ENCODE measurements at places on chromosomes 12 and 14.
A peak's percentile ranks its signal among the peaks of the same experiment; 100 is the strongest.

DNA sequence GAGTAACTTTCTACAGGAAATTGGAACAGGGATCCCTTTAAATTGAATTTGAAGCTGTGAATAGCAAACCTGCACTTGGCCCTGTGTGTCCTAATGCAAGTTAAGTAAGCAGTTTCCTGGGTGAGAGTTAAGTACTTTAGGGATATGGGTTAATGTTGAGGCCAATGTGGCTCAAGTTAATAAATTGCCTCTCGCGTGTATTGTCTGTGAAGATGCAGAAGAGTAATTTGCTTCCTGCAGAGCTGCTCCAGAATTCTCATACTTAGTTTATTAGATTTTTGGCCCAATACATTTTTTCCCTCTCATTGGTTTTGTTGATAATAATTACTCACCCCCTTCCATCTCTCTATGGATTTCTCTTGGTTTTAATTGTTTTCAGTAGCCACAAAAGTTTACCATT lies 86.5 kb downstream of the SLC25A47 start:
- no peaks in the 10 kb centered on the region for H3K27me3 ChIP-seq
- H3K27ac ChIP-seq: no peak overlapping the region
- H3K36me3 ChIP-seq: peaks cover 5% of the 10 kb centered on the region
- peaks cover 18% of the 10 kb centered on the region for H3K4me1 ChIP-seq

DNA sequence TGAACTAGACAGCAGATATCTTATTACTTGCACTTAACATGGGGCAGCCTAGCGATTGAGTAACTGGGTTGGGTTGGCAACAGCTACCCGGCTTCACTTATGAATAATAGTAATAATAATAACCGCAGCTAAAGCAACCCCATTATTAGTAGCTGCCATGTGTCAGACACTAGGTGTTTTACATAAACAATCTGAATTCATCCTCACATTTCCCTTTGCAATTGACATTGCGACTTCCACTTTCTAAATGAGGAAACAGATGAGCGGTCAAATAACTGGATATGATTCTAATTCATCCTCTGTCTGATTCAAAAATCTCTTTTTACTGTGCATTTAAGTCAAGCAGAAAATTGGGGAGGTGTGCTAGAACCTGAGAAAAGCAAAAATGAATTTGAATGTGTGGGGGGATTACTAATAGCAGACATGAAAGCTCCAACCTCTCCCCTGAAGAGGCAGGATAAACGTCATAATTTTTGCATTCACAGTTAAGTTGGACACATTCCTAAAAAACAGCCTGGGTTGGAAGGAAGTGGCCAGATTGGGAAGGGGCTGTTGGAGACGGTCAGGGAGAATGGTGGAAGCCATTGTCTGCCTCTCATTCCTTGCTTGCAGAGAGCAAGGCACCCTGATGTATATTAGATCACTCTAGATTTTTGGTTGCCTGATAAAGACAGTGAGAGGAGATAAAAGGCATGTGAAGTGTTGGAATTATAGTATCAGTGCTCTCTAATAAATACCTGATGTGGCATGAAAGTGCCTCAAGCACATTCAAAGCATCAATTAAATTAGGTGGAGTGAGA lies 13.1 kb downstream of the EMP1 start:
- H3K4me3 ChIP-seq: peak overlapping the region; percentile 63
- H3K27me3 ChIP-seq: no peaks in the 10 kb centered on the region
- peaks cover 74% of the 10 kb centered on the region for H3K4me1 ChIP-seq

DNA sequence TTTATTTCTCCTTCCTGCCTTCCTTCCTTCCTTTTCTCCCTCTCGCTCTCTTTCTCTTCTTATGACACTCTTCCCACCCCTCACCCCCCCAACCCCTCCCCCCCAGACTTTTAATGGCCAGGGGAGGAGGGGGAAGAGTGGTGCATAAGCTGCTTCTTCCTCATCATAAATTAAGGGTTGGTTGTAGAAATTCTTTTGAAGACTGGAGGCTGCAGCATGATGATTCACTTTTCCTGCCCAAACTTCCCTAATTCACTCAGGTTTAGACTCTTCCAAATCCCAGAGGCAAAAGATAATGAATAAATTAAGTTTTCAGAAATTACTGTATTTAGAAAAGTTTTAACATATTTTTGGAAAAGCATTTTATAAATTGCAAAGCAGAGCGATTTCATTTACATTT lies 58.2 kb downstream of the GRIP1 start:
- peaks cover 15% of the 10 kb centered on the region for H3K4me1 ChIP-seq
- no peak overlapping the region for H3K27ac ChIP-seq
- no peaks in the 10 kb centered on the region for H3K27me3 ChIP-seq
- no peaks in the 10 kb centered on the region for H3K36me3 ChIP-seq
- no peak overlapping the region for H3K4me3 ChIP-seq

DNA sequence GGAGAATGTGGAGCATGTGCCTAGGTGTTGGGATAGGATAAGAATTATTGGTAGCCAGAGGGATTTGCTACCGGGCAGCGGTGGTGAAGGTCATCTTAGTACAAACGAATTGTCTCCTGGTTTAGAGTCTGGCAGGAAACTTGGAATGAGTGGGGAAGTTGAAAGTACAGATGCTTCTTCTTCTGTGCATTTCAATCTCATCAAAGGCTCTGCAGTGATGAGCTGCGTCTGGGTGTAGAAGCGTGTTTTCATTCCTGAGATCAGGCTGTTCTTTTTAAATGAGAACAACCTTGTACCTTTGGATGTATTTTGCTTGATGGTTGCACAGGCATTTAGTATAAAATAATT lies 2.1 kb downstream of the WNK1 start:
- no peak for DNase-seq
- H3K27me3 ChIP-seq: no peaks in the 10 kb centered on the region
- H3K27ac ChIP-seq: peak overlapping the region; percentile 88
- H3K36me3 ChIP-seq: peaks cover 13% of the 10 kb centered on the region
- no peak overlapping the region for H3K4me3 ChIP-seq
- peaks cover 16% of the 10 kb centered on the region for H3K4me1 ChIP-seq

DNA sequence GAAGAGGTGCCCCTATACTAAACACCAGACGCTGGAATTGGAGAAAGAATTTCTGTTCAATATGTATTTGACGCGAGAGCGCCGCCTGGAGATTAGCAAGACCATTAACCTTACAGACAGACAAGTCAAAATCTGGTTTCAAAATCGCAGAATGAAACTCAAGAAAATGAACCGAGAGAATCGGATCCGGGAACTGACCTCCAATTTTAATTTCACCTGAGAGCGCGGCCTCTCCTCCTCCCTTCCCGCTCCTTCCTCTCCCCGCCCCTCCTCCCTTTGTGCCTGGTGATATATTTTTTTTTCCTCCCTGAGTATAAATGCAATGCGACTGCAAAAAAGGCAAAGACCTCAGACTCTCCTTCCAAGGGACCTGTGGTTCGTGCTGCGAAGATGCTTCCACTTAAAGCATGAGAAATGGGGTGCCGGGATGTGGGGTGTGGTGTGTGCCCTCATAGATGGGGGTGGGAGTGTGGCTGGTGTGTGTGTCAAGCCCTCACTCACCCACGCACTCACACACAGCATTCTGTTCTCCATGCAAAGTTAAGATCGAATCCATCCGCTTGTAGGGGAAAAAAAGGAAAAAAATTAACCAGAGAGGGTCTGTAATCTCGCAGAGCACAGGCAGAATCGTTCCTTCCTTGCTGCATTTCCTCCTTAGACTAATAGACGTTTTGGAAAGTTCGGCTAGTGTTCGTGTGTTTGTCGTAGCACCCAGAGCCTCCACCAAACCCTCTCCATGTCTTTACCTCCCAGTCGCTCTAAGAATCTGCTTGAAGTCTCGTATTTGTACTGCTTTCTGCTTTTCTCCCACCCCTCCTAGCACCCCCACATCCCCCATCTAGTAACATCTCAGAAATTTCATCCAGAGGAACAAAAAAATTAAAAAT lies 4.5 kb downstream of the HOXC10 start:
- H3K27ac ChIP-seq: no peak overlapping the region
- DNase-seq: peak; percentile 55
- H3K4me3 ChIP-seq: peak overlapping the region; percentile 10
- peaks cover 32% of the 10 kb centered on the region for H3K4me1 ChIP-seq
- H3K27me3 ChIP-seq: peaks cover 100% of the 10 kb centered on the region

DNA sequence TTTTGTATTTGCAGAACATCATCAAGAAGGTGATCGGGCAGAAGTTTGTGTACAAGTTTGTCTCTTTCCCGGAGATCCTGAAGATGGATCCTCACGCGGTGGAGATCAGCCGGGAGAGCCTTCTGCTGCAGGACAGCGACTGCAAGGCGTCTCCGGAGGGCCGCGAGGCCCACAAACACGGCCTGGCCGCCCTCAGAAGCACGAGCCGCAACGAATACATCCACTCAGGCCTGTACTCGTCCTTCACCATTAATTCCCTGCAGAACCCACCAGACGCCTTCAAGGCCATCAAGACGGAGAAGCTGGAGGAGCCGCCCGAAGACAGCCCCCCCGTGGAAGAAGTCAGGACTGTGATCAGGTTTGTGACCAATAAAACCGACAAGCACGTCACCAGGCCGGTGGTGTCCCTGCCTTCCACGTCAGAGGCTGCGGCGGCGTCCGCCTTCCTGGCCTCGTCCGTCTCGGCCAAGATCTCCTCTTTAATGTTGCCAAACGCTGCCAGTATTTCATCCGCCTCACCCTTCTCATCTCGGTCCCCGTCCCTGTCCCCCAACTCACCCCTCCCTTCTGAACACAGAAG lies 52.8 kb downstream of the ELK3 start:
- no peak for DNase-seq
- H3K27me3 ChIP-seq: no peaks in the 10 kb centered on the region
- no peaks in the 10 kb centered on the region for H3K4me1 ChIP-seq
- H3K36me3 ChIP-seq: peaks cover 23% of the 10 kb centered on the region
- H3K4me3 ChIP-seq: no peak overlapping the region
- H3K27ac ChIP-seq: no peak overlapping the region

DNA sequence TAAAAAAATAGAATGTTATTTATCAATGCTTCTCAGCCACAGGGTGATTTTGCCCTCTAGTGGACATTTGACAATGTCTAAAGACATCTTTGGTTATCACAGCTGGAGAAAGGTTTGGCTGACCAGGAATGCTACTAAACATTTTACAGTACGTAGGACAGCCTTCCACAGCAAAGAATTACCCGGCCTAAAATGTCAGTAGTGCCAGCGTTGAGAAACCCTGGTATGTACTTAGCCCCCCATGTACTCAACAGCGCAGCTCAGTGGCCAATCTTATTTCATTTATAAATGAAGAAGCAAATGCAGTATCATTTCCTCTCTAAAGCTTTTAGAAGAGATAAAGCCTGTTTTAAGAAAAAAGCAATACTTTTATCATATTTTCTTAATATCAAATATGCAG lies 5.8 kb downstream of the MARK3 start:
- no peak overlapping the region for H3K4me3 ChIP-seq
- peaks cover 19% of the 10 kb centered on the region for H3K36me3 ChIP-seq
- no peak overlapping the region for H3K27ac ChIP-seq
- peaks cover 16% of the 10 kb centered on the region for H3K4me1 ChIP-seq
- H3K27me3 ChIP-seq: no peaks in the 10 kb centered on the region

DNA sequence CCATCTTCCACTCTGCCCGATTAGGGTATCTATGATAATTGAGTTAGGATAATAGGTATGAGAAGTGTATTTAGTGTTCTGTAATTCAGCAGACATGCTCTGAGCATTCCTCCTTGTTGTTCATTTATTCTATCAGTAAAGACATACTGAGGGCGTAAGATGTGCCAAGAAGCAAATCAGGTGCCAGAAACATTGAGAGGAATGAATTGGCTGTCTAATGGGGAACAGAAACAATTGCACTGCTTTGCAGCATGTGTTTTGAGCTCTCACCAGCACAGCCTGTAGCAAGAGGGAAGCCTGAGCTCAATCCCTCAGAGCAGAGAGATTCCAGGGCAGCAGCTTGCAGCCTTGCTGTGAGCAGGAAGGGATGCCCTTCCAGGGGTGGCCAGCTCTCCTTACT lies 589.3 kb downstream of the BCL11B start:
- H3K27me3 ChIP-seq: no peaks in the 10 kb centered on the region
- H3K4me3 ChIP-seq: no peak overlapping the region
- H3K27ac ChIP-seq: no peak overlapping the region
- DNase-seq: no peak
- H3K4me1 ChIP-seq: no peaks in the 10 kb centered on the region

DNA sequence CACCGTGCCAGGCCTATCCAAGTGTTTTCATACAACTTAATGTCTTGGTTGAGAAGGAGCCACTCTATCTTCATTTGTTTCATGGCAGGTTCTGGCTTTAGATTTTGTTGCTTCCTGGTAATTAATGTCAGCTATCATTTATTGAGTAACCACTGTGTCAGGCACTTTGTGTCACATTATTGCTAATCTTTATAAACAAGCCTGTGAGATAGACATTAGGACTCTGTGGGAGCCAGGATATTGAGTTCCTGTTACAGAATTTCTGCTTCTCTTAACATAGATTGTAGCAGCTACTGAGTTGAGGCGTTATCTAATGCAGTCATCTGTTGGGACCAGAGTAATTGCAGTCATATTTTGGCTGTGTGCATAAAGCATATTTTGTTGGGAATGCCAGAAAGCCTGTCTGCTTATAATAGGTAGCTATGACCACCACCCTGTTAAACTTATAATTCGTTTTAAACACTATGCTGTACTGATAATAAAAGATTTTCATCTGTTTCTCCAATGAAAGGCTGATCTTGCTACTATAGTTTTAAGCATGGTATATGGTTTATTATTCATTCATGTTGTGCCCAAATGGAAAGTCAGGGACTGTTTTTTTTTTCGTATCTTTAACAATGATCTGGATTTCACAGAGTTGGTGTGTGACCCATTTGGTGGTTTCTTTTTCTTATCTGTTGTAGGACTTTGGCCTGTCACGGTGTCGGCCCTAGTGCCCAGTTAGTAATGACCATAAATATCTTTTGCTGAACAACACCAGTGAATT lies 432.6 kb downstream of the PCNX1 start:
- H3K27me3 ChIP-seq: no peaks in the 10 kb centered on the region
- H3K36me3 ChIP-seq: no peaks in the 10 kb centered on the region
- H3K4me3 ChIP-seq: no peak overlapping the region
- H3K27ac ChIP-seq: no peak overlapping the region
- DNase-seq: no peak

DNA sequence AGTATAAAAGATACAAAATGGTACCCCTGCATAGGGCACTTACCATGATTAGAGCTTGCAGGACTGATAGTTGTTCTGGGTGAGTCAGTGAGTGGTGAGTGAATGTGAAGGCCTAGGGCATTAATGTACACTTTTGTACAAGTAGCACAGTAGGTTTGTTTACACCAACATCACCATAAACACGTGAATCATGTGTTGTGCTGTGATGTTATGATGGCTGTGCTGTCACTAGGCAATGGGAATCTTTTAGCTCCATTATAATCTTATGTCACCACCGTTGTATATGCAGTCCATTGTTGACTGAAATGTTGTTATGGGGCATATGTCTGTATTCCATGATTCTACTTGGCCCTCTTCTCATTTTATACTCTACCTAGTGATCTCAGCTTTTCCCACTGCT lies 11.8 kb downstream of the NUBPL start:
- DNase-seq: no peak
- no peaks in the 10 kb centered on the region for H3K36me3 ChIP-seq
- H3K4me3 ChIP-seq: no peak overlapping the region
- H3K27me3 ChIP-seq: no peaks in the 10 kb centered on the region

- peaks cover 16% of the 10 kb centered on the region for H3K27me3 ChIP-seq
- no peaks in the 10 kb centered on the region for H3K36me3 ChIP-seq
- H3K27ac ChIP-seq: no peak overlapping the region
- no peaks in the 10 kb centered on the region for H3K4me1 ChIP-seq
Observed at GRCh38 chr14:79021766-79022165, 851.6 kb downstream of the NRXN3 start.

GRCh38 chr12:12138203-12139154 lies 67.7 kb downstream of the BCL2L14 start:
- no peaks in the 10 kb centered on the region for H3K27me3 ChIP-seq
- H3K27ac ChIP-seq: peak overlapping the region; percentile 1
- H3K36me3 ChIP-seq: peaks cover 16% of the 10 kb centered on the region
- no peak for DNase-seq
- peak overlapping the region; percentile 4 for H3K4me3 ChIP-seq
